A549 (cell line): ENCODE measurements at places on chromosomes 2 and 18.
A peak's percentile ranks its signal among the peaks of the same experiment; 100 is the strongest.

GRCh38 chr2:10569460-10569859 lies 120.3 kb downstream of the NOL10 start:
- no peak for DNase-seq

GRCh38 chr2:28926847-28927246 lies 32.4 kb downstream of the WDR43 start:
- DNase-seq: no peak

- DNase-seq: no peak
Observed at GRCh38 chr18:52598921-52599320, 258.9 kb downstream of the DCC start.

- DNase-seq: no peak
Observed at GRCh38 chr2:25188405-25188804, 20.0 kb upstream of the POMC start.

DNA sequence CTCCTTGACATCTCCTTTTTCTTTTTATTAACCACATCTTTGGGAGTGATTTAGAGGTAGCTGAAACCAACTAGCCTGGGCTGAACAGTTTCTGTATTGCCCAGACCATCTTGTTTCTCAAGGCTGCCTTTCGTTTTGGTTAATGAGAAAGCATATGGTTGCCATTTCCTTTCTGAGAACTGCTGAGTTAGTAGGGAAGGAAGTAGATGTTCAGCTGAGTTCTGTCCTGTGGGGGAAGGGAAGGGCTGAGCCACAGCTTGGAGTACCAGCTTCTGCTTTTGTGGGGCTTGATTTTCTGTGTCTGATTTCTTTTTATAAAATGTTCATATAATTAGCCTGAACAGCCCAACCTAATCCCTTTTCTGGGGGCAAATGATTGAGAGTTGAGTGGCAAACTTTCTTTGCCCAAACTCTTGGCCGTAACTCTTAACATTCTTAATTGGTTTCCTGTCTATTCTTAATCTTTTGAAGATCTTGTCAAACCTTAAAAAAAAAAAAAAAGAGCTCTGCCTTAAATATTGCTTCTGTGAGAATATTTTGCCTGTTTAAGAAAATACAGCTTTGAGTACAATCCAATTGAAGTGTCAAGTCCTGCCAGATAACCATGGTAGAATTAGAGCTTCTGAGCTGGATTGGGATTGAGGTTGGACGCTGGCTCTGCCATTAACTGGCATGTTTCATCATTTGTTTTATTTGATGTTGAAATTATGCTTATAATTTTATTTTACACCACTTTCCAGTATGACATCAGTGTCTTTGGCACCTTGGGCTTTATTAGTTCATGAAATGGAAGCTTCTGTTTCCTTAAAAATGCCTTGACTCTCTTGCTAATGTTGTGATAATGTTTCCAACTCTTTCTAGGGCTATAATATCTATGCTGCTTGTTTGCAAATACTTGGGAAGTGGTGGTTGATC lies 1.9 kb upstream of the NABP1 start:
- no peak for DNase-seq

- DNase-seq: no peak
Observed at GRCh38 chr2:55355451-55355850, 64.2 kb downstream of the CCDC88A start.

GRCh38 chr2:64120928-64121327 lies 23.3 kb downstream of the PELI1 start:
- DNase-seq: no peak

GRCh38 chr18:63439334-63439733 lies 17.1 kb upstream of the VPS4B start:
- peak; percentile 68 for DNase-seq

DNA sequence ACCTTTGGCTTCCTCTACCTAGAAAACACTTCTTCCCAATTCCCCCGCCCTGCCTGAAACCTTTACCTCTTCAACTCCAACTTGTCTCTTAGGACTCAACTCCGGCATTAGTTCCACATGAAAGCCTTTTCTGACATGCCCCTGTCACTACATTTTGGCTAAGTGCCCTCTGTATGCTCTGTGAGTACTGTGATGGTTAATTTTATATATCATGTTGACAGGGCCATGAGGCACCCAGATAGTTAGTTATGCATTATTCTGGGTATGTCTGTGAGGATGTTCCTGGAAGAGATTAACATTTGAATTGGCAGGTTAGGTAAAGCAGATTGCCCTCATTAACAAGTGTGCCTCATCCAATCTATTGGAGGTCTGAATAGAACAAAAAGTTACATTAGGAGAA lies 75.6 kb upstream of the NCKAP5 start:
- no peak for DNase-seq

DNA sequence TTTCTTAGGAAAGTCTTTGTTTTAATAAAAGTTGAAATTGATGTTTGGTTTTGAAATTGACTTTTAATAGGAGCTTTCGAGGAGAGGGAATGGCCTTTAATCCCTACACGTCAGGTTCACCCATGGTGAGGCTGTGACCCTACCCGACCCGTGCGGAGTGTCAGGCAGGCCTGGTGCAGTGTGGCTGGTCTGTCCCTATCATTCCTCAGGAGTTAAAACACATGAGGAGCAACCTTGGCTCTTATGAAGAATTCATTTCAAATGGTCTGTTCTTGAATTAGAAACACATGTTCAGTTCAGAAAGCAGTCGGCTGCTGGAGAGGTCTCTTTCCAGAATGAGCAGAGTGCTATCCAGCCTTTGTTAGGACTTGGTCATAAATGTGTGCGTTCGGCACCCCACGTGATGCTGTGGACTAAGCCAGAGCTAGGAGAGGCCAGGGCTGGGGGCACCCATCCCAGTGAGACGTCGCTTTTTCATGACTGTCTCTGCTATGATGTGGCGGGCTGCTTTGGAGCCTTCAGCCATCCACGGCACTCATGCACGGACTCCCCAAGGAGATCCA lies 54.7 kb downstream of the EMILIN2 start:
- DNase-seq: no peak

GRCh38 chr2:134736167-134736880 lies 17.5 kb upstream of the TMEM163 start:
- DNase-seq: no peak

DNA sequence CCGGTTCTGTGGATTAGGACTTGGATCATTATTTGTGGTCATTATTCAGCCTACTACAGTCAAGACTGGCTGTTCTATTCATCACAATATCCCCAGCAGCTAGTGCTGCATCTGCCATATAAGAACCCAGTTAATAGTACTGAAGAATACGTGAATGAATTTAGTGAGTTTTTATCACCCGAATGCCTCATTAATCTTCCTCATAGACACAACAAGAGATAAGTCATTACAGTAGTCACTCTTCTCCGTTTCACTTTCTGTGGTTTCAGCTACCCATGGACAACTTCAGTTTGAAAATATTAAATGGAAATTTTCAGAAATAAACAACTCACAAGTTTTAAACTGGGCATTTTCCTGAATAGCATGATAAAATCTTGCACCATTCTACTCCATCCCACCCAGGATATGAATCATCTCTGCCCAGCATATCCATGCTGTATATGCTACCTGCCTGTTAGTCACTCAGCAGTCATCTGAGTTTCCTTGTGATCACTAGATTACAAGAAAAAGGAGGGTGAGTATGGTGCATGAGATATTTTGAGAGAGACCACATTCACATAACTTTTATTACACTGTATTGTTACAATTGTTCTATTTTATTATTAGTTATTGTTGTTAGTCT lies 363.7 kb upstream of the CHAC2 start:
- DNase-seq: no peak

GRCh38 chr2:237147317-237147716 lies 61.6 kb downstream of the COPS8 start:
- DNase-seq: no peak

GRCh38 chr2:11925295-11926066 lies 179.0 kb downstream of the LPIN1 start:
- no peak for DNase-seq

- no peak for DNase-seq
Observed at GRCh38 chr2:176544991-176545956, 276.0 kb downstream of the MTX2 start.

DNA sequence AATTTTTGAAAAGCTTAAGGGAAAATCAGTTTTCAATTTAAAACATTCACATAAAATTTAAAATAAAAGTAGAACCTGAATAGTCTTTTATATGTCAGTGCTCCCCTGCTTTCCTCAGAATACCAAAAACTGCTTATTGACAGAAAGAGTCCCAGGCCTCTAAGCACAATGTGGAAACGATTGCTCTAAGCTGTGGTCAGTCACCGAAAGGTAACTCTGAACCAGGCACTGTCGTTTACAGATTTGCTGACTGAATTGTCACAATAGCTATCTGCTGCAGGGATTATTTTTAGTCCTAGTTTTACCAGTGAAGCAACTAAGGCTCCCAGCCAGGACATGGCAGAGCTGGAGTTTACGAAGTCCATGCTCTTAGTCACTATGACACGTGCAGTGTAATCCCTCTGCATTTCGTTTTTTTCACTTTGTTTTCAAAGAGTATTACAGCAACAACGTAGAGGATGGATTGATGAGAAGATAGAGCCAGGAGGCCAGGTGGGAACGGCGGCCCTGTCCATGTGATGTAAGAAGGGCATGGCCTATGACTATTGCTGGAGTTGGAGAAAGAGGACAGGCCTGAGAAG lies 28.1 kb upstream of the TMEM247 start:
- no peak for DNase-seq

DNA sequence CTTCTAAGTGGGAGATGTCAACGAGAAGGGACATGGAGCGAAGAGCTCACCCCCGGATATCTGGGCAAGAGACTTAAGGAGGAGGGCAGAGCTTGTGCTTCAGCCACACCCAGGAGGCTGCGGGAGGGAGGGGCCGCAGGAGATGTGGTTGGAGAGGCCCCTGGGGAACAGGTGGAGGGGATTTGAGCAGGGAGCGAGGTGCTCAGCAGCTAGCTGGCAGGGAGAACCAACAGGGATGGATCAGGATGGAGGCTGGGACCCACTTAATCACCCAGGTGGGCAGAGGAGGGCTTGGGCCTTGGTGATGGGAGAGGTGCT lies 78.3 kb downstream of the MBP start:
- DNase-seq: no peak

- DNase-seq: no peak
Observed at GRCh38 chr2:58064086-58064485, 17.5 kb downstream of the VRK2 start.

- DNase-seq: no peak
Observed at GRCh38 chr18:54905629-54906028, 53.6 kb downstream of the CCDC68 start.

DNA sequence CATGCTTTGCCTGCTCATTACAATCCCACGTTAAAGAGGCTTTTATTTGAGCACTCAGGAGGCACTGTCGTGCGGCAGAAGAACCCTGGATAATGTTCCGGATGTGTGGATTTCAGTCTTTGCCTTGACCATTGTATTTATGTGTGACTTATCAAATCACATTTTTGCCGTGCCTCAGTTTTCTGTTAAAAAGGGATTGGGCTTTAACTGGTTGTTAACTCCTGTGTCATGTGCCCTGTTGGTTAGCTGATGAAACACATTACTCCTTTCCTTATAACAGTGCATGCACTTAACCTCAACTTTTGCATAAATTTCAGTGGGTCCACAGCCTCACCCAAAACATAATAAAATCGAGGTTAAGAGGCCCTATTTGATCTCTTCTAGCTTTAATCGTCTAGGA lies 52.7 kb downstream of the NAB1 start:
- DNase-seq: no peak

GRCh38 chr18:11268741-11269233 lies 119.4 kb upstream of the PIEZO2 start:
- DNase-seq: no peak

GRCh38 chr2:45984896-45985473 lies 312.2 kb upstream of the EPAS1 start:
- DNase-seq: no peak

DNA sequence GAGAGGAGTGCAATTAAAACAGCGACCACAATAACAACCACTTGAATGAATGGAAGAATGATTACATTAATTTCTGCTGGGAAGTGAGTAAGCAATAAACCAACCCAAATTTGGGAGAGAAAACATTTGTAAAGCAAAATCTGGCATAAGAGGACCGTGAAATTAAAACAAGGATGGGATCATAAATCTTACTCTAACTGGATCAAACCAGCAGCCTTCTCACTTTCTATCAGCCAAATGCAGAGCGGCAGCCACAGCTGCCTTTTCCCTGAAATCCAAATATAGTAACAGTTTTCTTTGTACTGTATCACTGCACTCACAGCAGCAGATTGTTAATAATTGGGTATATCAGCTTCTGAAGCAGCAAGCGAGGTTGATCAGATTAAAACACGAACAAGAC lies 245.2 kb upstream of the REG3G start:
- no peak for DNase-seq

GRCh38 chr2:85753035-85753524 lies 711 bp upstream of the ATOH8 start:
- DNase-seq: no peak

- DNase-seq: no peak
Observed at GRCh38 chr18:69956057-69956456, 8.4 kb upstream of the CD226 start.

GRCh38 chr18:63017076-63017475 lies 301.7 kb downstream of the PHLPP1 start:
- DNase-seq: no peak
